ENCODE measurements at places on chromosomes 4 and X.
A peak's percentile ranks its signal among the peaks of the same experiment; 100 is the strongest.

DNA sequence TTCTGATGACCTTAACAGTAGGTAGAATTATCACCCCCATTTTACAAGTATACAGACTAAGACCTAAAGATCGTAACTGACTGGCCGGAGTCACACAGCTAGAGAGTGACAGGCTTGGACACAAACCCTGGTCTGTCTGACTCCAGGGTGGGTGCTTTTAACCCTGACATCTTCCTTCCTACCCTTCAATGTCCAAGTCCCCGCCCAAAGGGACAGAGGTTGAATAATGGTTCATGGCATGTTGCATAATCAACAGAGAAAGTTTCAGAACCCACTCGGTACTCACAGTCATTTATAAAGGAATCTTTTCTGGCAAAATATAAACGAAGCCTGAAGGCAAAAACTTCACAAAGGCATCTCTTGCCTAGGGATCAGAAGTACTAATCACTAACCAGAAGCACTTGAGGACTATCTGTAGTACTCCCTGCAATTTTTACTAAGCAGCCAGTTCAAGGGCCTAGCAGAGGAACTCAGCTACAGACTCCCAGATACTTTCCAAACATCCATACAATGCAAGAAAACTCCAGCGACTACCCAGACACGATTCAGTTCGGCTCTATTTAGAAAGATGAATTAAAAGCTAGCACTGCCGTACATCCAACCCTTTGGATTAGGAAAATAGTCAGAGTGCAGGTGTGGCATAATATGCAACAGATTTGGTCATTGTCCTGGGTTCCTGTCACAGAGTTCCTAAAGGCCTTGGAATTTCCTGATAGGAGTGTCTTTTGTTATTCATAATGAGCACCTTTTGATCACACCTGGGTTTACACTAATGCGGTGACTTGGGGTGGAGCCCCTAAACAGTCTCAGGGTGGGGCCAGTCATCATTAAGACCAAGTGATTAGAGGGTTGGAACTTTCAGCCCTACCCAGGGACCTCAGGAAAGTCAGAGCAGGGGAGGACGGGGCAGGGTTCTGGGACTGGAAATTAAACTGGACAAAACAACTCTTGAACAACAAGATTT is 44.0 kb downstream of the RELL1 start:
- DNase-seq = no peak

DNA sequence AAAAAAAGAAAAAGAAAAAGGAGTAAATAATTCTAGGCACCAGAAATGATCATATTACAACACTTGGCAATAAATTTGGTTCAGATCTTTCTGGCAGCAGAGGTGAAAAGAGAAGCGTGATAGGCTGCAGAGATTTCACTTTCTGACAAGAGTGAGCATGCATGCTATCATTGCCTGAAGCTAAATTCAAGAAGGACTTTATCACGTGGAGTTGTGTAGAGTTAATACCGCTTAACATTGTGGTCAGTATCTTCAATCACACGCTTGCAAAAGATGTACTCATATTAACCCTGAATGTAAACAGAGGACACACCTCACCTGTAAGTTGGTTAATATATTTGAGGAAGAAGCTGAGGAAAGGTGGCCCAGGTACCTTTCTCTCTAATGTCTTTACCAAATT is 31.4 kb upstream of the RBPJ start:
- no peak for DNase-seq

DNA sequence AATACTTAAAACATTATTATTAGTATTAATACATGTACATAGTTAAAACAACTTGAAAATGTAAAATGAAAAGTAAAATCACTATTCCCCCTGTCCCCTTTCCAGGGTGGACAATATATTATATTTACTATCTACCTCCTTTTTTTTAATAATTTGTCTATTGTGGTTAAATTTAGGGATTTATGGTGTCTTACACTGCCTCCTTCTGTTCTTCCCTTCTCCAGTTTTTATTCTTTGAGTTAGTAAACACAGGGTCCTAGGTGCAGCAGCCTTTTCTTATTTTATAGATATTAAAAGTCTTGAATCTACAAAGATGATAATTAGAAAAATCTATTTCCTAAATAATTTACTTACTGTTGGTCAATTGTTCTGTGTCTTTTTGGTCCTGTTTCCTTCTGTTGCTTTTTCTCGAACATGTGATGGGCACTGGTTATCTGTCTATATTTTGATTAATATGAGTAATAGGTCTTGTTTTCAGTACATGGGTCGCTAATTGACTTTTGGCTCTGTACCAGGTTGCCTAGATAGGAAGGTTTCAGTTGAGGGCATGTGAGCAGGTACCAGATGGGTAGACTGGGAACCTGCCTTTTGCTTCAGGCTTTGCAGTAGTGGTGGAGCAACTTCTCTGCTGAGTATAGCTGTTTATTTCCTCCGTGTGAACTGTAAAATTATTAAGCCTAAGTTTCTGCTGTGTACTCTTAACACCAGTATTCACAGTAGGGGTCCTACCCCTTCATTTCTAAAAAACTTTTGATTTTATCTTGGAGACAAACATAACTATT is 1.1 kb downstream of the NUDT9 start:
- no peak for DNase-seq

- DNase-seq = no peak
Observed at GRCh38 chr4:10106421-10107039, 10.1 kb downstream of the WDR1 start.

DNA sequence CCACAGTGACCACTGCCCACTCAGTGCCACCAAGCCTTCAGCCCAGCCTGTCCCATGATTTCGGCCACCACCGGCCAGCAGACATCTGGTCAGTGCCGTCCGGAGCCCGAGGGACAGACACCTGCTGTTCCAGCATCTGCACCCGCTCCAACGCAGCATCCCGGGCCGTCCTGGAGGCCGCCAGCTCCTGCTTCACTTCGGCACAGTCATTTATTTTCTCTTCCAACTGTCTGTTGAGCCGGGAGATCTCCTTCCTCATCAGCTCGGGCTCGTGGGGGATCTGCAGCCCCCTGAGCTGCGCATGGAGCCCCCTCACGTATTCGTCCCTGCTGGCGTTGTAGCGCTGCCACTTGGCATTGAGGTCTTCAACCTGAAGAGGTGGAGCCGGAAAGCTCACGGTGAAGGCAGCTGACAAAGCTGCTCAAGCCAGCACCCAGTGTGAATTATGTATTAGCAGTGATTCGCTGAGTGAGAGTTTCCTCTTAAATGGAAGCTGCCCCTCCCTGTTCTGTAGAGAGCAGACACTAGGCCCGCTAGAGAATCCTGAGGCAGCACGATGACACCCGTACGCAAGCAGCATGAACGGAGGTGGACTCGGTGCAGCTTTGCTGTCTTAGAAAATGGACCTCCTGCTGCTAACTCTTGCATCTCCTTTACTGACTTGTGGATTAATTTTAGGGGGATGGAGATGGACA is 11.4 kb downstream of the TNIP2 start:
- no peak for DNase-seq

DNA sequence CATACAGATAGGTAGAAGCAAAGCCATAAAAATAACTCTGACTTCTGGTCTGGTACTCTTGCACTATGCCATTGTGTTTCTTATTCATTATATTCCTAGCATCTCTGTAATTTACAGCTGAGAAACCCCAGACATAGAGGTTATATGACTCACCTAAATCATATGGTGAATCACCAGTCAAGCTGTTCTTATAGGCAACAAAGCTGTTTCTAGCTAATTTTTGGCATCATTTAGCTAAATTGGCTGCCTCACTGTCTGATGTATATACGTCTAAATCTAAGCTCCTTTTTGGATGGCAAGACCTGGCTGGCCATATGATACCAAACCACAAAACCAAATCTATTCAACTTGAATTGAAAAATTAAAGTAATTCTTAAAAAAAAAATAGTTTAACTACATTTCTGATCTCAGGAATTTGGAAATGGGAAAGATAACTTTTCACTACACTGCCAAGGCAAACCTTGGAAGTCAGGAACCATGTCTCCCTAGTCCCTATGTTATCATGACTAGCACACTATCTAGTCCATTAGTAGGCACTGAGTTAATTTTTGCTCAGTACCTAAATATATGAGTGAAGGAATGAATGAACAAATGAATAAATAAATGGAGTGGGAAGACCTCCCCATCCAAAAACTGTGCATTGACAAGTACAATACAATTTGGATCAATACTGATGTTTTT is 41.3 kb upstream of the STAG2 start:
- no peak for DNase-seq

DNA sequence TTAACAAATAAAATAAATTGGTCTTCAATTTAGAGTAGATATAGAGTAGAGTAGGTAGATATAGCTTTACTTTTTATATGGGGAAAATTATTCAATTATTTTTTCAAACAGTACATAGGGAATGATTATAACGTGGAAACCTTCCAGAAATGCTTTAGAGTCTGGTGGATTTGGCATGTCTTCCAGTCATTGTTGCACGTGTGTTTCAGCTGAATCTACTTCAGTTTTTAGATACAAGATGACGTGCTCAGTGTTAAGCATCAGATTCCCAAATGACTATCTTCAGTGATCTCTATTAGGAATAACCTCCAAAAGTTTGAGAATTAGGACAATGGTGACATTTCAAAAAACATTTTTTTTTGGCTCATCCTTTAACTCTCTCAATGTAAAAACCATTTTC is 616.9 kb downstream of the ANKRD50 start:
- DNase-seq = no peak

GRCh38 chrX:154317391-154317995 is 21.9 kb downstream of the TKTL1 start:
- DNase-seq = peak; percentile 5

DNA sequence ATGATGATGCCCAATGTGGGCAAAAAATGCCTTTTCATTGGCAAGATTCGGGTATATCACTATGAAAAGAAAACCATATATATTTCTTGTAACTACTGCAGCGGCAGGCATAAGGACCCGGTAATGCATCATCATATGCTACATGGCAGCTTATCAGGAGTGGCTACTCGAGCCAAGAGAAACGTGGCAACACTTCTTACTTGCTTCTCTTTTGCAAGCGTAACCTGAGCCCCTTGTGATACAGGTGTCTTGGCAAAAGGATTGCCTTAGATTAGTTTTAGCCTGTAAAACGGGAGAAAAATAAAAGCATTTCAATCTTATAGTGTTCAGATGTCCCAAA is 280.3 kb downstream of the SPRY1 start:
- DNase-seq = no peak

DNA sequence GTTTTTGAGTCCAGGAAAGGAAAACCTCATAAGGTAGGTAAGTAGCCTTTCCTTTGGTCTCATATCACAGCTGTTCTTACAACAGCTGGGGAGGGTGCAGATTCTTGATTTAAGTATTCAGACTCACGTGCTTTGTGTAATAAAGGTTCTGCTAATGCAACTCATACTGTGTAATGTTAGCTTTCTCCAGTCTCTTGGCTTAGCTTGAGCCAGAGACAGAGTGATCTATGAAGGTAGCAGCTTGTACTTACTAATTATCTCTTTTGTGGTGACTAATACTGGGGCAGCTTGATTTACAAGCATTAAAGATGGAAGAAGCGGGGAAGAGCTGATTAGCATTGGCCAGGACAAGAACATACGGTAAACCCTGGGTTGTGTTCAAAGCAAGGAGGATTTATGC is 80.3 kb downstream of the LNX1 start:
- no peak for DNase-seq

GRCh38 chrX:115177932-115178331 is 11.3 kb upstream of the RBMXL3 start:
- no peak for DNase-seq

DNA sequence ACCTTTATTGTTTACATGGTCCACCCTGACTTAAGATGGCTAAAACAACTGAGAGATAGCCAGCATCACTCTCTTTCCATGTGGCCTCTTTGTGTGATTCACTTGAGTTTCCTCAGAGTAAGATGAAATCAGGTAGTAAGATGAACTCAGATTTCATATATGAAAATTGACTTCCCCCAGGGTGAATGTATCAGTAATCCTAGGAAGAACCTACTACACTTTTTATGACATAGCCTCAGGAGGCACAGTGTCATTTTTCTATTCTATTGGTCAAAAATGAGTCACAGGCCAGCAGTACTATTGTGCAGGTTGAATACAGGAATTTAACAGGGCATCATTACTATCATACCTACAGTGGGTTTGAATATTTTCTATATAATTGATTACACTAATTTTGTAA is 14.6 kb upstream of the SULT1E1 start:
- DNase-seq = no peak

- no peak for DNase-seq
Observed at GRCh38 chrX:39817754-39818470, 279.8 kb downstream of the BCOR start.

DNA sequence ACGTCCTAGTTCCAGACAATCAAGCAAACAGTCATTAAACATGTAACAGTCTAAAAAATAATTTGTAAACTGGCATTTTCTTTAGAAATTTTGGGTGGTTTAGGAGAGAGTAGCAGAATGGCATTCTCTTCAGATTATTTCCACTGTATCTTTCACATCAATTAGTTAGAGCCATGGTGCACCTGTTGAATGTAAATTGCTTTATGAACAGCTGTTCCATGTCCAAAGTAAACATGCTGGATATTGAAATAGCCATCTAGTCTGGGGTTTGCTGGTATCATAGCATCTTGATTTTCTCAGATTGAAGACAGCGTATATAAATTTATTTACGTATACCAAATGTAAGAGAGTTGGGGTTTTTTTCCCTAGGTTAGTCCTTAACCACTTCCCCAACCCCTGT is 143.6 kb downstream of the RCHY1 start:
- no peak for DNase-seq

DNA sequence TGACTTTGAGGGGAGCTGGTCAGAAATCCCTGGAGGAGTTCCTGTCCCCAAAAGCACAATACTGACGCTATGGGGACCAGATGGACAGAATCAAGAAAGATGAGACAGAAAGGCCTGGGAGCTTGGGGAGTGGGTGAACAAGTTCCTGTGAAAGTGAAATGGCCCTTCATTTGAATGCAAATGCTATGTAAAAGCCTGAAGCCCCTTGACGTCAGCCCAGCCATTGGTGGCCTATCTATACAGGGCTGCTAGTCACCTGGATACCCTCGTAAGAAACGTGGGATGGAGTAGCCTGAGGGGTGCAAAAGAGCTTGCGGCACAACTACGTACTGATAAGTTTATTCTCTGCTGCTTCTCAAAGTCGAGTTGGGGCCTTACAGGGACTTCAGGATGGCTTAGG is at the start of gene CDX4:
Gene CDX4, plus strand, starts transcription at position 223 of the 400 bp plus-strand sequence. CDS start 201 bp downstream, outside the sequence.
- DNase-seq = no peak

DNA sequence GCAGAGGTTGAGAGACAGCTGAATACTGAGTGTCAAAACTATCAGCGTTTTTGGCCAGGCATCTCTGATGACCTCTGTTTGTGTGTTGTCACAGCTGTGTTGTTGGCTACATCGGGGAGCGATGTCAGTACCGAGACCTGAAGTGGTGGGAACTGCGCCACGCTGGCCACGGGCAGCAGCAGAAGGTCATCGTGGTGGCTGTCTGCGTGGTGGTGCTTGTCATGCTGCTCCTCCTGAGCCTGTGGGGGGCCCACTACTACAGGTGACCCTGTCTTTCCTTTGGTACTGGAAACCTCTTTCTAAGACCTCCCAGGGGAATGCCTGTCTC is 86.9 kb downstream of the EGF start:
- no peak for DNase-seq

- DNase-seq = no peak
Observed at GRCh38 chr4:57061395-57061794, 48.8 kb downstream of the IGFBP7 start.
